ENCODE measurements at places on chromosomes 5 and 9. TPM values are rescaled to one million over a fixed set of nuclear protein-coding genes. Genes with fewer than 3 reads are reported as not detected.

Gene WDR70
- total RNA-seq, result 39.1 TPM

Gene CCDC187
- total RNA-seq, result not detected

Gene FOXD4L4
- 0.15 TPM for total RNA-seq

Gene RNF44
- total RNA-seq, result 56.8 TPM

Gene ESM1
- 0.20 TPM for total RNA-seq

Gene PLAC8L1
- total RNA-seq, result 0.96 TPM

- no peak for DNase-seq
These were observed 114.1 kb upstream of the PANK3 start for GRCh38 chr5:168693297-168693696.

GRCh38 chr9:26346942-26347477 is 545.6 kb downstream of the CAAP1 start:
- DNase-seq, result no peak

GRCh38 chr9:103977163-103977562 is 116.9 kb upstream of the SMC2 start:
- DNase-seq, result no peak

- DNase-seq, result no peak
These were observed 82.8 kb downstream of the LMX1B start for GRCh38 chr9:126696401-126697145.

DNA sequence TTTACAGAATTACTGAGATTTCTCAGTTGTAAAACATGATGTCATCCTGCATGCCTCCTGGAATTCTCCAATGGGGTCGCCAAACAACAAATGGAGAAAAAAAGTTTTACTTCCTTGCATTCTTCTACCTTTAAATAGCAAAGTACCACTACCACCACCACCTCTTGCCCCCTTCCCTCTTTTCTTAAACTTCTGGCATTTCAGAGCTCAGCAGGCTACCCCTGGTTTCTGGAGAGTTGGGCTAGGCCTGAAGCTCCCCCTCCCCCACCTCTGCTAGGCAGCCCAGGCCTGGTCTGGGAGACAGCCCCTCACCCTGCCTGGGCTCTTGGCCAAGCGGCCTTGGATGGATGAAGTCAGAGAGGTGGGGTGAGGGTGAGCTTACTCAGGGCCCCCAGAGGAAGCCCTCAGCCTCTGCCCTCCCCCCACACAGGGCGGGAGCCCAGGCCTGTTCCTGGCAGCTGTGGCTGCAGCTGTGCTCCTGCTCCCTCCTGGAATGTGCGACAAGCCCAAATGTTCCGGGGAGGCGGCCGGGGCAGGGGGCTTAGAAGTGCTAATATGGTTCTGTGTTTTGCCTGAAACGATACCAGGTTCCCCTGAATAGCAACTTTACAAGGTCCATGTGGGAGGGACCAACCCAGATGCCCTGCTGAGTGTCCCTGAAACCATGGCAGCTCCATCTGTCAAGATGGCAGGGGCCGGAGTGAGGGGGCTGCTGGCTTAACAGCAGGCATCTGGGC is 6.0 kb upstream of the CCIN start:
- no peak for DNase-seq

DNA sequence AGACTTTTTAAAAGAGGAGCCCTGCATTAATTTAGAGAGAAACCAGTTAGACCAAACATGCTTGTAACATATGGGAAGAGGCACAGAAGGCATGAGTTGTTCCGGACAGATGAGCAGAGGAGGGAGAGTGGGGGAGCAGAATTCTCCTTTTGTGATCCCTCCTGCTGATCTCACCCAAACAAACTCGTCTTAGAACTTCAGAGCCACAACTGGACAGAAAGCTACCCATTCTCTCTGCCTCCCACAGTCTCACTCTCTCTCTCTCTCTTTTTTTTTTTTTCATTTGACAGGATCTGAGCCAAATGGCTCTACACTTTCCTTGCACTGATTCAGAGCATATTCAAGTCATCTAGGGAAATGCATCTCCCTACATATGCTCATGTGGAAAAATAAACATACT is 196.0 kb upstream of the PAPPA start:
- no peak for DNase-seq

GRCh38 chr5:111820072-111820471 is 63.1 kb upstream of the NREP start:
- DNase-seq, result no peak
